ENCODE measurements at places on chromosomes 4 and X.

GRCh38 chr4:114209584-114209983 is 230.1 kb upstream of the ARSJ start:
- DNase-seq: no peak

DNA sequence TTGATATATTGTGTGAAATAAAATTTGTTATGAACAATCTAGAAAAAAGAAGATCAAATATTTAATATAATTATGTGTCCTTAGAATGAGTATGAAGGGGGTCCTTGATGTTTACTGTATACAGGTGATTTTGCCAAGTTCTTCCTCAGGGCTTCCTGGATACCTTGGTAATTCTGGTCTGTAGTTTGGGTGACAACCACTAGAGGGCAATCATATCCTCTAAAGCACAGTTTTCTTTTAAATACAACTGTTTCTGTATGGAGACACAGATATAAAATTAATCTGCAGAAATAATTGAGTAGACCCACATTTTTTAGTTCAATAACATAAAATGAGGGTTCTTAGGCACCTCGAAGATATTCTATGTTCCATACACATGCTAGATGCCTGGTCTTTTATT is 157.7 kb downstream of the SPANXN1 start:
- peak; percentile 30 for DNase-seq

DNA sequence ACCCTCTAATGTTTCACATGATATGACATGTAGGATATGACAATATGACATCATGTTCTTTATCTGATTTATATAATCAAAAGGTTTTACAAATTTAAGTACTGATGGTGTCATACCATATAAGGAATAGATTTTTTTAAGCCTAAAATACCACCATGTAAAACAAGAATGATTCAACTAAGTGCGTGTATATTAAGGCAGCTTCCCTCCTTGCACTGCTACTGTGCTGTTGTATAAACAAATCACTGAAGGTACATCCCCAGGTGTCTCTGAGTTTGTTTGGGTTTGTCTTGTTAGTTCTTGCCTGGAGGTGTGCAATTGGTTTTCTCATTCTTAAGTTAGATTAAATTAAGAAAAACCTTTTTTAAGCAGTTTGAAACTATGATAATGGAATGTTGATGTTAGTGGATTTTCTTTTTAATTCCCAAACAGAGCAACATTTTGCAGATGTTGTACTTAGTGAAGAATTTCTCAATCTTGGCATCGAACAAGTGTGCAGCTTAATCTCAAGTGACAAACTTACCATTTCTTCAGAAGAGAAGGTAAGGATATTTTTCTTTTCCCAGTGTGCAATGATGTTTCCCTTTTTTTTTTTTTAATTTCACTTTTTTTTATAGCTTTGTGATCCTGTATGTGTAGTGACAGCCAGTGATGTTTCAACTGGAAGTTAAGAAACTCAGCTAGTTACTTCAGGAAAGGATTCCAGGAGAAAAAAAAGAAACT is 33.4 kb upstream of the MSMO1 start:
- DNase-seq: no peak

- DNase-seq: peak; percentile 35
Measured at GRCh38 chr4:42398171-42398870, 1.0 kb downstream of the SHISA3 start.

DNA sequence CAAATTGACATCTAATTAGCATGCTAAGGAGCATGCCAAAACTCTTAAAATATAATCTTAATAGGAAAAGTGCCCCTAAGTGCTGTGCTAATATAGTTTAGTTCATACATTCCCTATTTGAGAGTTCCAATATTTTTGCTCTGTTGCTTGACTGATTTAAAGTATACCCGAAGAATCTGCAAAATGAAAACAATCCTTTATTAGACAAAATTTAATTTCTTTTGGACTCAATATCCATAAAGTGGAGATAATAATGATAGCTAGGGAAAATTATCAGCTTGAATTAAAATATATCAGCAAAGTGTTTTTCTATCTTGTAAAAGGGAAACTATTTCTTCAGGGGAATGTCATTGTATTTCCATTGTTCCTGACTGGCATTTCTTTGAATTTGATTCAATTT is 196.0 kb upstream of the NPY2R start:
- no peak for DNase-seq

All from lung microvascular endothelial cell (primary cell).